ENCODE measurements at places on chromosomes 5 and 9. TPM values are rescaled to one million over a fixed set of nuclear protein-coding genes. Genes with fewer than 3 reads are reported as not detected.

Gene CCDC192
- not detected for total RNA-seq

Gene TXN
- total RNA-seq: 302 TPM

GRCh38 chr9:124209774-124210173, 48.0 kb upstream of the NEK6 start:
- peaks cover 9% of the 10 kb centered on the region for H3K27me3 ChIP-seq
- H3K27ac ChIP-seq: no peak overlapping the region
- no peaks in the 10 kb centered on the region for H3K36me3 ChIP-seq
- peaks cover 12% of the 10 kb centered on the region for H3K4me1 ChIP-seq

GRCh38 chr9:36950389-36950788, 83.7 kb downstream of the PAX5 start:
- H3K27ac ChIP-seq: no peak overlapping the region
- no peaks in the 10 kb centered on the region for H3K36me3 ChIP-seq
- H3K4me1 ChIP-seq: no peaks in the 10 kb centered on the region
- peaks cover 37% of the 10 kb centered on the region for H3K27me3 ChIP-seq
- no peak overlapping the region for H3K4me3 ChIP-seq
- DNase-seq: no peak

Measured in astrocyte (in vitro differentiated cells and primary cell).